Stimulated activated CD8-positive, alpha-beta memory T cell treated with anti-CD3 and anti-CD28 coated beads, Interleukin-7, amount 100 ng/mL, for 1 hour (primary cell): ENCODE measurements at places on chromosomes 1 and 21.

DNA sequence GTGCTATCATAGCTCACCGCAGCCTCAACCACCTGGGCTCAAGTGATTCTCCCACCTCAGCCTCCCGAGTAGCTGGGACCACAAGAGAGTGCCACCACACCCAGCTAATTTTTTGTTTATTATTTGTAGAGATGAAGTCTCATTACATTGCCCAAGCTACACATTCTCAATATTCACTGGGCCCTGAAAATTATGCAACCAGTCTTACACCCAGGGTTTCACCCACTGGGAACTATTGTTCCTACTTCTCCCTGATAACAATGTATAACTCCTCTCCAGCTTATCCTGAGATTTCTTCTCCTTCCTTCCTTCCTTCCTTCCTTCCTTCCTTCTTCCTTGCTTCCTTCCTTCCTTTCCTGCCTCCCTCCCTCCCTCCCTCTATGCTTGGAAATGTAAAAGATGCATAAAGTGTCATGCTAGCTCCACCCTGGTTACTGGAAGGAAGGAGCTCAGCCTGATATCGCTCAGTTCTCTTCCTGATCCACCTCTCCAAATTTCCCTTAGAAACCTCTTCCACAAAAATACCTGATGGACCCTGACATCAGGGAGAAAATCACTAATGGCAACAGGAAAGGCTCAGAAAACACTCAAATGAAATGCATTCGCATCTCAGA, 11.2 kb upstream of the VSIG8 start:
- no peak for DNase-seq

DNA sequence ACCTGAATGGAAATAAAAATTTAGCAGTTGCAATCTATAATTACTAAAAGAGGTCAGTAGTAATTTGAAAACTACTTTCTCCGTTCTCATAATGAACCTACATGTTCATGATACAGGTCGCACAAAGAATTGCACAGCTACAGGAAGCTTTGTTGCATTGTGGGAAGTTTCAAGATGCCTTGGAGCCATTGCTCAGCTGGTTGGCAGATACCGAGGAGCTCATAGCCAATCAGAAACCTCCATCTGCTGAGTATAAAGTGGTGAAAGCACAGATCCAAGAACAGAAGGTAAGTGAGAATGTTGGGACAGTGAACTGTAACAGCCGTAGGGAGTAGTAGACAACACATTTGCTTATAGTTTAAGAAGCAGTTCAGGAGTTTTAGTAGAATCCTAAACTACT, 68.8 kb upstream of the BMP8A start:
- no peak for DNase-seq

- no peak for DNase-seq
Measured at GRCh38 chr21:14876524-14876840, 188.3 kb downstream of the NRIP1 start.

- DNase-seq, result no peak
Measured at GRCh38 chr1:189103956-189104355, 1373.7 kb downstream of the BRINP3 start.

DNA sequence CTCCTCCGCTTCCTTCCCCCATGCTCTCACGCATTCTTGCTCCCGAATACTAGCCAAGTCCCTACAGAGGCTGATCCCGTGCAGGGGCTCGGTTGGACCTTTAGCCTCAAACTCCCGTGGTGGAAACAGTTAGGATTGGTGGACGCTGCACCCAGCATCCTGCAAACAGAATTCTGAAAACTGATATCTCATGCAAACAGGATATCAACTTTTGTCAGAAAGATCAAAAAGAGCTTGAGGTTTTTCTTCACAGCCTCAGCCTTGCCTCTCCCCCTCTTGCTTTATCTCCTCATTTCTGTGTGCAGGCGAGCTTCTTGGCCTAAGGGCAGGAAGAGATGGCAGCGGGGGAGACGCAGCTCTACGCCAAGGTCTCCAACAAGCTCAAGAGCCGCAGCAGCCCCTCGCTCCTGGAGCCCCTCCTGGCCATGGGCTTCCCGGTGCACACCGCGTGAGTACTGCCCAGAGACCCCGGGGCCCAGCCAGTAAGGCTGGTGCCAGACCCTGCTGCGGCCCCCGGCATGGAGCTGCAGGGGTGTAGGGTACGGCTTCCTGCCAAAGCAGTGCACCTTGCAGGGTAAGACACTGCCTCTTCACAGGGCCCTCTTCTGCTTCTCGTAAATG, at the start of gene UBASH3A:
TSS of gene UBASH3A (plus strand) at position 292 of the 621 bp plus-strand sequence. CDS start at position 336, 44 bp downstream.
- no peak for DNase-seq

GRCh38 chr1:231138236-231138635, 23.6 kb upstream of the TRIM67 start:
- no peak for DNase-seq

DNA sequence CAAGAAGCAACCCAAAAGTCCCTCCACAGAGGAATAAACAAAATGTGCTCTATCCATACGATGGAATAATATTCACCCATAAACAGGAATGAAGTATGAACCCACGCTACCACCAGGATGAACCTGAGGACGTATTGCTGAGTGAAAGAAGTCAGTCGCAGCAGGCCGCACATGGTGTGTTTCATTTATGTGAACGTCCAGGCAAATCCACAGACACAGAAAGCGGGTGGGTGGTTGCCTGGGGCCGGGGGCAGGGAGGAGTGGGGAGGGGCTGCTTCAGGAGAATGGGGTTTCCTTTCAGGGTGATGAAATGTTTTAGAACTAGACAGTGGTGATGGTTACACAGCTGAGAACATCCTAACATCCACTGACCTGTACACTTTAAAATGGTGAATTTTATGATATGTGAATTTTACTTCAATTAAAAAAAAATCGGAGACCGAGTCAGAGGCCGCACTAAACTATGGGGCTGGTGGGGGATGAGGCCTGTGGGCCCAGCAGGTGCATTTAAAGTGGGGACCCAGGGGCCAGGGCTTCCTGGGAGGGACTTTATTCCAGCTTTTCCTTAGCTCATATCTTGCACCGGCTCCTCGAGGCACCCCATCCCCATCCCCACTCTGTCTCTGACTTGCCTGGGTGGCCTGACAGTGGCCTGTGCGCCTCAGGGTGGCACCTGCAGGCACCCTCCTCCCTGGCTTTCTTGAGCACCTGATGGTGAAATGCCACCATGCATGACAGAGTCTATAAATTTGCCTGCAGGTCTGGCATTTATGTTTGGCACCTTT, 392.6 kb upstream of the VAMP3 start:
- no peak for DNase-seq

DNA sequence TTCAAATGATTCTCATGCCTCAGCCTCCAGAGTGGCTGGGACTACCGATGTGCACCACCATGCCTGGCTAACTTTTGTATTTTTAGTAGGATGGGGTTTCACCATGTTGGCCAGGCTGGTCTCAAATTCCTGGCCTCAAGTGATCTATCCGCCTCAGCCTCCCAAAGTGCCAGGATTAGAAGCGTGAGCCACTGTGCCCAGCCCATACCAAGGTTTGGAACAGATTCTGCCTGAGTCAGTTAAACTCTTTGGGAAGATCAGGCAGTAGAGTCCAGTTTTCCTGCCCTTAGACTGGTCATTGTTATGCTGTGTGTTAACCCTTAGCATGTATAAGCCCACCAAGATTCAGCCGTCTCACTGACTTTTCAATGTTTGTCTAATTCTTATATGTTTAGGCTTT, 48.3 kb upstream of the LYPLAL1 start:
- DNase-seq, result no peak

DNA sequence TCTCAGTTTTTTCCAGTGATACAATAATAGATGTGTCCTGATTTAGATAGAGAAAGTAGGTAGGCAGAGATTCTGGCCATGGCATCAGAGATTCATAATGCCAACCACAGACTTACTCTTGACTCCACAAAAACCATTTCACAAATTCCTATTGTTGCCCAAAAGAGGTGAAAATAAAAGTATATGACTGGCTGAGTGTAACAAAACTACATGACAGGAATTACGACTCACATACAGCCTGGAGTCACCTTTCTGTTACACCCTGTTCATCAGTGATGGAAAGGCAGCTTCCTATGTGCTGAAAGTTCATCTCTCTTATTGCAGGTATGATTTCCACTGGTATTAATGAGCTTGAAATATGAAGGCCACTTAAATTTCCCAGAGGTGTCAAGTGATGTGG, 72.3 kb downstream of the MPZL1 start:
- DNase-seq, result no peak

- no peak for DNase-seq
Measured at GRCh38 chr1:225870911-225871310, 11.3 kb downstream of the TMEM63A start.

GRCh38 chr1:245197121-245197520, 42.3 kb downstream of the KIF26B start:
- no peak for DNase-seq

DNA sequence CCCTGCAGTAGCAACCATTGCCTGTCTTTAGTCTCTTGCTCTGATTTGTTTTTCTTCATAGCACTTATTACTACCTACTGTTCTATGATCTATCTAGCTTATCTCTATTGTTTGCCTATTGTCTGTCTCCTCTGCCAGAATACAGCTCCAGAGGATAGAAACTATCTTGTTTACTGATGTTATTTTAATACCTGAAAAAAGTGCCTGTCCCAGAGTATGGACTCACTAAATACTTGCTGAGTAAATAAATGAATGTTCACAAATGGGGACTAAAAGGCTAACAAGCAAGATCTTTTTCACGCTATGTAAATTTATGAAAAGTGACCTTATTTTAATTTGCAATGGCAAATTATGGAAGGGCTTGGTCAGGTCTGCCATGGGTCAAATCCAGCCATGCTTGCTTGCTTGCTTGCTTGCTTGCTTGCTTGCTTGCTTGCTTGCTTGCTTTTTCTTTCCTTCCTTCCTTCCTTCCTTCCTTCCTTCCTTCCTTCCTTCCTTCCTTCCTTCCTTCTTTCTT, 145.3 kb downstream of the TGFB2 start:
- no peak for DNase-seq

GRCh38 chr1:92291372-92291999, 7.3 kb downstream of the GLMN start:
- no peak for DNase-seq

DNA sequence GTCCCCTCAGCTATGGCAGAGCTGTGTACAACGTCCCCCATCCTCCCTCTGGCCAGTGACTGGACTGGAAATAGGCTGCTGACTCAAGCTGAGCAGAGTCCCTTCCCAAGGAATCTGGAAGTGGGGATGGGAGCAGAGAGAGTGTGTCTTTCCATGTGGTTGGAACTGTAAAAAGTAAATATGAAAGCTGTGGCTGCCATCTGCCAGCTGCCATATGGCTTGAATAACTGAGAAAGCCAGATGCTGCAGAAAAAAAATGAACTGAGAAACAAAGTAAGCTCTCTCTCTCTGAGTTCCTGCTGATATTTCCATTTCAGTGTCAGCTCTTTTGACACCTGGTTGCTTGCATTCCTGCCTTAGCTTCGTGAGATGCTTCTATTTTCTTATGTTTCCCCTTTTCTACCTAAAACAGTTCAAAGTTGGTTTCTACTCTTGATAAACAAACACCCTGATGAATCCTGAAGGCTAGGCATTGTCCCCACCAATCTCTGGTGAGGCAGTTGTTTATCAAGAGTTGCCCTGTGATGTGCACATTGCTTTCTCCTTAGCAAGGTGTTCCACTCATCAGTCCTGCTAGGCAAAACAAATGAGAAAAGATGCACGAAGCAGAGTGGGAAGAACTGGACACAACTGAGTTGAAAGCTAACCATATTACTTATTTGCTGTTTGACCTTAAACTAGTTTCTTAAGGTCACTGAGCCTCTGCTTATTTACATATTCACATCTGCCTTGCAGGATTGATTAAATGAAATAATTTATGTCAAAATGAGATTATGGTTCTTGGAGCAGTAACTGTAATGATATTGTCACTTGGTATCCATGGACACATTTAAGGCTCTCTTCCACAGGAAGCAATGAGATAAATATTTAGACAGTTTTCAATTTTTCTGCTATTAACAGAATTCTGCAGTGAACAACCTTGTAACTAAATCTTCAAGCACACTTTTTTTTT, 16.6 kb upstream of the DR1 start:
- DNase-seq, result no peak

DNA sequence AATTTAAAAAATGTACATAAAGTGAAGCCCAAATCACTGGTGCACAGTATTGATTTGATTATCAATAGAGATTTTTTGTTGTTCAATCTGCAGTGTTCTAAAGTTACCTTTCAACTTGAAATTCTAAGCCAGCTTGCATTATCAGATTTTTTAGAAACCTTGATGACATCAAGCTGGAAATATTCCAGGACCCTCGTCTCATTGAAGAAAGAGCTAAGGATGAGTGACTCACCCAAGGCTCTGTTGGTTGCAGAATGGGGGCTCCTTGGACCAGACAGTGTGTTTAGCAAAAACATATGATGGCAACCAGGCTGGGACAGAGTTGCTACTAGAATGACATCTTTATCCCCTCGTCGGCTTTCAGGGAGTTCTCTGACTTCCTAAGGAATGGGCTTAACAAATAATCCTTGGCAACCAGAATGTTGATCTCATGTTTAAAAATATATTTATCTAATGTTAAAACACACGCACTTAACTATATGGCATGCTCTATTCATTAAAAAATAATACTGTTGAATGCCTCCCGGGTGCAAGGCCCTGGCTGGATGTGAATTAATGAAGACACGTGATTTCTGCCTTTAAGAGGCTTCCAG, 79.7 kb downstream of the RUNX3 start:
- DNase-seq, result no peak

DNA sequence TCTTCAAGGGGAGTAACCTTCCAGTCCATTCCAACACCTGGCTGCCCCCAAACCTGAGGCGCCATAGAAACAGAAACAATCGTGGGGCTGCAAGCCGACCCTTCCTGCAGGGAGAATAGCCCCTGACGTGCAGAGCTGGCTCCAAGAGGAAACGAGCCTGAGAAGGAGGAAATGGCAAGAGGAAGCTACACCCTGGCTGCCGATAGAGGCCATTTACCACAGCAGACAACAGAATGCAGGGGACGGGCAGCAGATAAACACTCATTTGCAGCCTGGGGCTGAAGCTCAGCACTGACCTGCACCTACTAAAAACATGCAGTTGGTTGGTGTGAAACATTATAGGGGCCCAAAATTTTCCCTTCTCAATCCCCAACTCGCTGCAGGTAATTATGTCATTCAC, 8.7 kb upstream of the TDRD10 start:
- DNase-seq, result no peak
